ENCODE measurements at places on chromosomes 1 and 21.

GRCh38 chr1:111585447-111586086 lies 34.0 kb upstream of the RAP1A start:
- no peak for DNase-seq

GRCh38 chr1:180264595-180264994 lies 34.5 kb downstream of the LHX4 start:
- no peak for DNase-seq

- no peak for DNase-seq
These were observed 15.6 kb downstream of the FCGR2B start for GRCh38 chr1:161678500-161678899.

- DNase-seq: no peak
These were observed 181.3 kb downstream of the LYPLAL1 start for GRCh38 chr1:219354962-219355361.

DNA sequence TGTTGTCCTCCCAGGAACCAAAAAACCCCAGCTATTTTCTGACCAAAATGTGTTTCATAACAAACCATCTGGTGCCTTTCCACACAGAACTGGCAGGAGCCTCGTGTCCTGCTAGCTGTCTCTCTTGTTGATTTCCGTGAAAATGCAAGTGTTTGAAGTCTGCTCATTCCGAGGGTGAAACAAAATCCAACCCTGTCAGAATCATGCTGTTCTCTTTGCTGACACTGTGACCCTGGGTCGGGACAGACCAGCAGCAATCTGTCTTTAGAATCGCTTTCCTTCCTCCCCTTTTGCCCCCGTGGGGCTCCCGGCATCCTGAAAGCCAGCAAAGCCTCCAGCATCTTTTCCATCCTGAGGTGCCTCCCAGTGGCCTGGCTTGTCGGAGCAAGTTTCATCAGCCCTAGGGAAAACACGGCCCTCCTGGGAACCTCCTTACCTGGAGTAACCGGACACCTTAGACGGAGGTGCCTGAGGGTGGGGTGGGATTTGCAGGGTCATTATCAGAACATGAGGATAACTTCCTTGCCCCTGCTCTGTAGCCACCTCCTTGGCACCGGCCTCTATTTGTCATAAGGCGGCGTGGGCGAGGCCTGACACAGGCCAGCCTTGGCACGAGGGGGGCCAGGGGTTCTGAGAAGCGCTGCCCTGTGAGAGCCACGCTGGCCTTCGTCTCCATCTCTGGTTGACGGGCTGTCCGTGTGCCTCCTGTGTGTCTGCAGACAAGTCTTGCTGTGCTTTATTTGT lies 24.9 kb downstream of the LDLRAP1 start:
- DNase-seq: no peak

DNA sequence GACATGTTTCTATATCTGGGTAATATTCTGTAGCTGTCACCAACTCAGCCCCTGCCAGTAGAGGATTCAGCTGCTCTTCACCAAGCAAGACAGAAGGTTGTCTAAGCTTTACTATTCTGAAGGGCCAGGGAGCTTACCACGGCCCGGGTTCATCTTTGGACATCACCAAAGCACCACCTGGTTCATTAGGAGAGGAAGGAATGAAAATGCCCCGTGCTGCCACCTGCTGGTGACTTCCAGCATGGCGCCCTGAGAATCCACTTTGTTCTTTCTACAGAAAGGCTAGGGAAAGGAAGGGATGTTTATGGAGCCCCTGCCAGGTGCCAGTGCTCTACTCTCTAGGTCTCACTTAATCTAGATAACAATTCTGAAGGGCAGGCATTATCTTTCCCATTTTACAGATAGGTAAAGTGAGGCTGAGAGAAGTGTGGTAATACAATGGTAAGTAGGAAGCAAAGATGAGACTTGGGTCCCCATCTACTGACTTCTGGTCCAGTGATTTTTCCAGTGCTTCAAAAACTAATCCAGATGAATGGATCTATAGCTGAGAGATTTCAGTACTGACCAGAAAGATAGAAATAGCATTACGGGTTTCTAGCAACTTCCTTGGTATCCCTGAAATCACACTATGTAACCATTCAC lies 79.5 kb downstream of the BEND5 start:
- DNase-seq: no peak

DNA sequence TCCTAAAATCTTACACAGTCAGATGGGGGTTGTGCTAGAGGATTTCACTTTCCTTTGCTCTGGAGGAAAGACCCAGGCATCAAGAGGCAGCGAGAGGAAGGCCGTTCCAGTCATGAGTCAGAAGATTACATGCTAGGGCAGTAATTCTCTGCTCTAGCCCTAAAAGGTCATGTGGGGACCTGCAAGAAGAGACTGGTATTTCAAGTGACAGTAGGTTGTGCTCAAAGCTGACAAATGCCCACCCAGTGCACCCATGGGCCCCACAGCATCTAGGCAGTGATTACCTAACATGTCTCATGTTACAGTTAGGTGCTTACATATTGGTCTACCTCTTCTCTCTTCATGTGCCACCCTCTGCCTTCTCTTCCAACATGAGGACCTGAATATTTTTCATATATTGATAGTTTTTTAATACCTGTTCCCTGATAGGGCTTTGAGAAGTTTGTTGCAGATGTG lies 99.7 kb upstream of the BEND5 start:
- no peak for DNase-seq

GRCh38 chr1:15692121-15692682 lies 8.1 kb downstream of the PLEKHM2 start:
- no peak for DNase-seq

- no peak for DNase-seq
These were observed 5.8 kb upstream of the CTSE start for GRCh38 chr1:206029484-206029883.

DNA sequence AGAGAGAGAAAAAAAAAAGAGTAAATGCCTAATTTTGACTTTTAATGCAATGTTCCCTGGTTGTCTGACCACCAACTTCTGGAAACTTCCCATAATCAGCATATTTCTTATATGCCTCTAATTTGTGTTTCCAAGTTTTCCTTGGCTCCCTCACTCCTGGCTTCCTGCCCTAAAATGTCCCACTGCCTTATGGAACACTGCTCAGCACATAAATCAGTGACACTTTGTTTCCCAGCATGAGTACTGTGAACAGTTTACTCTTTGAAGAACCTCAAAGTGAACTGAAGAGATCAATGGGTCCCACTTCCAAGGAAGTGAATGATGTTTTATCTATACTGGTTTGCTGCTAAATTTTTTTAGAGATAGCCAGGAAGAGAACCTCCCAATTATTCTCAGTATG lies 271.3 kb upstream of the PRMT6 start:
- DNase-seq: no peak

Measured in cortex of kidney (tissue), 1 donor.